ENCODE measurements at places on chromosomes 2 and 18. TPM values are rescaled to one million over a fixed set of nuclear protein-coding genes. Genes with fewer than 3 reads are reported as not detected.

Gene CD207
- not detected for total RNA-seq

Gene LINC00305
- not detected for total RNA-seq

Gene RTP5
- total RNA-seq: not detected

Gene HS1BP3
- 48.9 TPM for total RNA-seq

Gene ARHGAP28
- not detected for total RNA-seq

Gene SPEG
- 7.0 TPM for total RNA-seq

Gene ZNF396
- total RNA-seq: 0.88 TPM

Gene IL37
- not detected for total RNA-seq

Gene AQP12B
- not detected for total RNA-seq

Gene ANKRD62
- not detected for total RNA-seq

Gene PCBP1
- total RNA-seq: 402 TPM

Gene ABCB11
- total RNA-seq: 0.02 TPM

Gene PIEZO2
- total RNA-seq: 0.70 TPM

Gene FAHD2B
- 12.1 TPM for total RNA-seq

Gene ST6GAL2
- 13.8 TPM for total RNA-seq

Gene ESCO1
- total RNA-seq: 9.3 TPM

Gene SERPINB4
- 0.15 TPM for total RNA-seq

Gene C1QL2
- total RNA-seq: 0.48 TPM

Gene ZBTB7C
- total RNA-seq: 0.23 TPM

Gene NPPC
- total RNA-seq: 0.21 TPM

Gene CDK5R2
- 6.5 TPM for total RNA-seq

Gene PPM1G
- total RNA-seq: 152 TPM

Gene AQP12A
- total RNA-seq: not detected

Gene ALK
- total RNA-seq: not detected

Gene SPDYA
- 0.20 TPM for total RNA-seq

Gene KIAA2012
- total RNA-seq: not detected

Gene OSR1
- 9.3 TPM for total RNA-seq

Gene CXCR2
- not detected for total RNA-seq

Gene EGR4
- total RNA-seq: 0.33 TPM
